ENCODE measurements at places on chromosomes 3 and 15. TPM values are rescaled to one million over a fixed set of nuclear protein-coding genes. Genes with fewer than 3 reads are reported as not detected.

- no peak for DNase-seq
Observed at GRCh38 chr3:110623571-110623970, 448.0 kb upstream of the NECTIN3 start.

DNA sequence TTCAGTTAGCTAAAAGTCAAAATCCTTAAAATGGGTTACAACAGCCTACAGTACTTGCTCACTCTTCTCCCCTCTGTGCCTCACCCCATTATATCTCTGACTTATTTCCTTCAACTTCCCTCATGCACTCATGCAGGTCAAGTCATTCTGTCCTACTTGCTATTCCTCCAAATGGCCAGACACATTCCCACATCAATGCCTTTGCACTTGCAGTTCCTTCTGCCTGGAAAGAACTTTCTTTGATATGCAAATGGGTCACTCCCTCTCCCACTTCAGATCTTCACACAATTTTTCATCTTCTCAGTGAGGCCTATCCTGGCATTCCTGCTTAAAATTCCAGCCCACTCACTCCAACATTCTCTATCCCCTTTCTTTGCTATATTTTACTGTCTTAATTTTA lies 547.2 kb upstream of the TGFBR2 start:
- DNase-seq = no peak

DNA sequence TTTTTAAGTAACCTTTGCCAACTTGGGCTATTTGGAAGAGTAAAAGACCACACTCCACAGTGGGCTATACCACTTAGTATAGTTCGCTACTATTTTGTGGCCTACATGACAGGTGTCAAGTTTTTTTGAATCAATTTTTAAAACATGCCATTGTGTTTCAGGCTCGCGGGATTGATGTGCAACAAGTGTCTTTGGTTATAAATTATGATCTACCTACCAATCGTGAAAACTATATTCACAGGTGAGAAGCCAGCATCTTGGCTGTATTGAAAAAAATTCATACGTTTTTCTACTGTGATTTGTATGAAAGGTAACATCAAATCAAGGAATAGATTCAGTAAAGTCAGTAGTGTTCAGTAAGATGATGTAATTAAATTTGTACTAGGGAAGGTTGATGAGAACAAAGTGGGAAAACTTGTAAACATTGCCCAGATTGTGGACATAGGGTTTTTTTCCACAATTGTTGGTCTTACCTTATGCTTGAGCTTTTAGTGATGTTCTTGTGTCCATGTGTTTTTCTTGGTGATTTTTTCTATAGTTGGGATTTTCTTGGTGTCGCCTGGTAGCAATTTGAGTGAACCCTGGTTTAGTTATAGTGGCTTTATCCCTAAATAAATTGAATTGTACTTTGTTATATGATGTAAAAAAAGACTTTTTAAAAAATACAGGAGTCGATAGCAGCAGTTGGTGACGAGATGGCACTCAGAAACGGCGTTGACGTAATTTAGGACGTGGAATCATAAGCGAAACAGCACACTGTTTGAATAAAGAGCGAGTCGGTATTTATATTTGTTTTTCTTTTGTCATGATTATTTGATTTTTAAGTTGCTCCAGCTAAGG lies 4.5 kb downstream of the EIF4A2 start:
- no peak for DNase-seq

The SLC41A3 gene
- 63.6 TPM for total RNA-seq

GRCh38 chr15:77076323-77076915 lies 5.5 kb upstream of the TSPAN3 start:
- DNase-seq = no peak

The POTEB gene
- total RNA-seq = not detected

DNA sequence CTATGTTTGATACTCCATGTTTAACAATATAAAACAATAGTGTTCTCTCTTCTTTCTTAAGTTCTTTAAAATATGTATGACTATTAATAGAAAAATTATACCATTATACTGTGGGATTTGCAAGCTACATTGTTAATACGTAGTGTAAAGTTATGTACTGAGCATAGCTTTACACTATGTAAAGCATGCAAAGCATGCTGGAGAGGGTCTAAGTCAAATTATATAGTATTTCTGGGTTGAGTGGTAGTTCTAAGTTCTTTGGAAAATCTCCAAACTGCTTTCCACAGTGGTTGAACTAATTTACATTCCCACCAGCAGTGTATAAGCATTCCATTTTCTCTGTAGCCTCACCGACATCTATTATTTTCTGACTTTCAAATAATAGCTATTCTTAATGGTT lies 253.0 kb downstream of the RAP2B start:
- DNase-seq = no peak

DNA sequence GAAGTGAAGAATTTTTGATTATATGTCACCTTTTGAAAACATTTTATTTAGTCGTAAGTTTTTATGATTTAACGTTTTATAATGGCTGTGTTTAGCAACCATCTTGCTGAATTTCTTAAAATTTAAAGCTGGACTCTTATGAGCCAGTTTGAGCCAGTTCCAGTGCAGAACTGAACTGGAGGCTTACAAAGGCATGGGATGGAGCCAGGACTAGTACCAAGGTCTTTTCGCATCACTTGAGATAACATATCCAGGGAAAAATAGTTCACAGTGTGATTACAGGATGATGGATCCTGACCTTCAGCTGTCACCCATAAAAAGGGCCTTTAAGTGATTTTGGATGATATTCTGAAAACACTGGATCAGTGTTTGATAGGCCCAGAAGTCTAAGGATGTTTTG lies 51.0 kb downstream of the USP13 start:
- DNase-seq = no peak

The DLEC1 gene
- total RNA-seq = 1.2 TPM

The NUTM1 gene
- total RNA-seq = not detected

- no peak for DNase-seq
Observed at GRCh38 chr15:78243491-78243941, 9.2 kb upstream of the ACSBG1 start.

DNA sequence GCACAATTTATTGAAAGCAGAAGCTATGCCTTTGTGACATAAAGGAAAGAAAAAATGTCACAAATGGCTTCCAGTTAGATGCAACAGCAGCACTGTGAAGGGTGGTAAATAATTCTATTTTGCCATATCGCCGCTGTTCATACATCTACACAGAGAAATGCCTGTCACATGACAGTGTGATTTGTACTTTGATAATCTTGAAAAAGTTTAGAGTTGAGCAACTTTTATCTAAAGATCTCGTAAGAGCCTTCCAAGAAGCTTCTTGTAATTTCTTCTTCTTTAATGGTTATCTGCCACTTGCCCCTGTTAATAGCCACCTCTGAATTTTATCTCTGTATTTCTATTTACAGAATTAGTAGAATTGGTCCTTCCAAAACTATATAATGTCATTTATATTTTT lies 192.3 kb downstream of the ATP8B4 start:
- no peak for DNase-seq

The CLDN1 gene
- 11.4 TPM for total RNA-seq

DNA sequence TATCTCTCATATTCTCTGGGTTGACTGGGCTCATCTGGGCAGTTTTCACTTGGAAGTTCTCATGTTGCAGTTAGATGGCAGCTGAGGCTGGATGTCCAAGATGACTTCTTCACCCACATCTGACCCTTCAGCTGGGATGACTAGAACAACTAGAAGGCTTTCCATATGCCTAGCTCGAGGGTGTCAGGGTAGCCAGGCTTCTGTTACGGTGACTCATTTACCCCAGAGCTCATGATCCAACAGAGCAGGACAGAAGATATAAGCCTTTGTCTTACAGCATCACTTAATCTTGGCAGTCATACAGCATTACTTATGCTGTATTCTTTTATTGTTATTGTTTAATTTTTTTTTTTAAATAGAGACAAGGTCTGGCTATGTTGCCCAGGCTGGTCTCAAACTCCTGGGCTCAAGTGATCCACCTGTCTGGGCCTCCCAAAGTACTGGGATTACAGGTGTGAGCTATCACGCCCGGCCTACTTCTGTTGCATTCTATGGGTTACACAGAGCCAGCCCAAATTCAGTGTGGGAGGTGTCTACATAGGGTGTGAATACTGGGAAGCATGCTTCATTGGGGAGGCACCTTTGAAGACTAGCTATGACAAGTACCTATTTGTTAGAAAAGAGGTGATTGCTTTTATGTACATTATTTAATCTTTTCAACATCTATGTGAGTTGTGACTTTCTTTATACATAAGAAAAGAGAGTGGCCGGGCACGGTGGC lies 10.7 kb downstream of the HMCES start:
- no peak for DNase-seq

The CYP1A2 gene
- total RNA-seq = not detected

The NR2E3 gene
- 0.72 TPM for total RNA-seq

The GCHFR gene
- total RNA-seq = 18.2 TPM

The BFSP2 gene
- not detected for total RNA-seq

DNA sequence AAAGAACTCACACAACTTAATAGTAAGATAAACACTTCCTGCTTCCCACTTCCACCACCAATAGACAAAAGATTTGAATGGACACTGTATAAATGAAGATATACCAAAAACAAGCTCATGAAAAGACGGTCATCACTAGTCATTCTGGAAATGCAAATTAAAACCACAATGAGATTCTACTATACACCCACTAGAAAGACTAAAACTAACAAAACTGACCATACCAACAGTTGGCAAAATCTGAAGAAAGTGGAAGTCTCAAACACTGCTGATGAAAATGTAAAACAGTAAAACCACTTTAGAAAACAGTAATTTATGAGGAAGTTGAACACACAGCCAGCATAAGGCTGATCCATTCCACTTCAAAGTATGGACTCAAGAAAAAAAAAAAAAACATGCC lies 35.6 kb upstream of the CD96 start:
- DNase-seq = no peak

DNA sequence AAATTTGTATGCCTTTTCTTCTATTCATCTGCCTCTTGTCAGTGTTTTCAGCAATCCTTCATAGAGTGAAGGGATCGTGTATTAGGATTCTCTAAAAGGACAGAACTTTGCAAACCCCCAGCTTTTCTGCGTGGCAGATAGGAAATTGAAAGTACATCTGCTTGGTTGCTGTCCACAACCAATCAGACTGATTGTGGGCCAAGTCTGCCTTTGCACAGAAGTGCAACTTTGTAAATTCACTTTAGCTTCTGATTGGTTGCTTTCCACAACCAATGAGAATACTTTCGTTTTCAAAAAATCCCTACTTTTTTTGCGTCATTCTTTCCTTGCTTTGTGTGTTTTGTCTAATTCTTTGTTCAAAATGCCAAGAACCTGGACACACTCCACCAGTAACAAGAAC lies 847.4 kb downstream of the FHIT start:
- DNase-seq = no peak

DNA sequence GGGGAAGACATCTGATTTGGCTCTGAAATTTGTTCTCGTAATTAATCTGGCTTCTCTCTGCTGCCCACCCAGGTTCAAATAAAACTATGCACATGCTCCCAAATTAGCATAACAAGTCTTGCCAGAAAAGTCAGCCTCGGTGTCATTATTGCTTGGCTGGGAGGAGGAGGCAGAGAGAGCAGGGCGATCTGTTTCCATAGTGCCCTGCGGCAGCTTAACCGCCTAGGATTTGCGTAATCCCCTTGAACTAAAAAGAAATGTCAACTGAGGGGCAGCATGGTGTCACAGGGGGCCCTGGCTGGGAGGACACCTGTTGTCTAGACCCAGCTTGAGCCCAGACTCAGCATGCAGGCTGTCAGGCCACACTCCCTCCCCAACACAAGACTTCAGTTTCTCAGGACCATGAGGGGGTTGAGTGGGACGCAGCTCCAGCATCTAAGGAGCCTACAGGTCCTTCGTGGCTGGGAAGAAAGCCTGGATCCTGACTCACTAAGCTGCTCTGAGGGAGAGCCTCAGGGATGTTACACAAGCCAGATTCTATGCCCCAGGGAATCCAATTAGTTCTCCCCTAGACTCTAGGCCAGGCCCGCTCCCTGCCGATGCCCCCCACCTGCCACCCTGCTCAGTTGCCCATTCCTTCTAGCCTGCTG lies 17.3 kb downstream of the MRPS11 start:
- no peak for DNase-seq

DNA sequence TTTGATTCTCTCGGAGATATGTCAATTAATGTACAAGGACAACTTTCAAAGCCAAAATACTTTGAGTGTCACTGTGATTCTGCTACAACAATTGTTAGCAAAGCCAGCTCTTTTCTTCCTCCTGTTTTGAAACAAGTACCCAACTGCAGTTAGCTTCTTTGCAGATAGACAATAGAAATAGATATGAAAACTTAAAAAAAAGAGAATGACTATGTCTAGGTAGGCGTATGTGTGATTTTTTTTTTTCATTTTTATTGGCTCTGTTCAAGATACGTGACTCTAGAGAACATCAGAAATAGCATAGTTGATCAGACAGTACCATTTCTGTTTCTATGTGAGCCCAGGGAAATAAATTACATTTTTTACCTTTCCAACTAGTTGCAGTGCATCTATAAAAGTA lies 142.9 kb upstream of the CNTN4 start:
- no peak for DNase-seq

The TLR9 gene
- not detected for total RNA-seq

DNA sequence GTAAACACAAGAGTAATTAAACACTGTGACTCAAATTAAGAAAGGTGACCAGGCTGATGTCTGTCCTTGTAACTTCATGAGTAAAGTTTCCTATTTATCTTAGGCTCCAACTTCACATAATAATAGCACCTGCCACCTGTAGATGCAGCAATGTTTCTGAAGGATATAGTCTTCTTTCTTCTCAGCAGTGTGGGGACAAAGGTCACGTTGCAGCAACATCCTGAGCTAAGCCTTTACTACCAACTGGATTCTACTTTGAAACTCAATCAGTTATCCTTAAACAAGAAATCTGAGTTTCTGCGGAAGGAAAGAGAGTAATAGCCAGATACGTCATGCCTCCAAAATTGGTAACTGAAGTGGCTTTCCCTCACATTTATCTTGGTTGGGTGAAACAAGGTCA lies 253.1 kb downstream of the RBMS3 start:
- no peak for DNase-seq

DNA sequence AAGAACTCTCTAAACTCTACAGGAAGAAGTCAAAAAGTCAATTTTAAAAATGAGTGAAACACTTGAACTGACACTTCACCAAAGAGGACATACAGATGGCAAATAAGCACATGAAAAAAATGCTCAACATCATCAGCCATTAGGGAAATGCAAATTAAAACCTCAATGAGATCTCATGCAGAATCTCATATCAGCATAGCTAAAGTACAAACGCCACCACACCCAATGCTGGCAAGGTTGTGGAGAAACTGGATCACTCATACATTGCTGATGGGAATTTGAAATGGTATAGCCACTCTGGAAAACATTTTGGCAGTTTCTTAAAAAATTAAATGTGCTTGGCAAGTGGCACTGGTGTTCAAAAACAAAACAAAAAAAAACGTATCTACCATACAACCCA lies 34.2 kb downstream of the MEGF11 start:
- DNase-seq = no peak

The SLC25A26 gene
- total RNA-seq = 23.4 TPM

The FOXB1 gene
- total RNA-seq = 2.1 TPM

DNA sequence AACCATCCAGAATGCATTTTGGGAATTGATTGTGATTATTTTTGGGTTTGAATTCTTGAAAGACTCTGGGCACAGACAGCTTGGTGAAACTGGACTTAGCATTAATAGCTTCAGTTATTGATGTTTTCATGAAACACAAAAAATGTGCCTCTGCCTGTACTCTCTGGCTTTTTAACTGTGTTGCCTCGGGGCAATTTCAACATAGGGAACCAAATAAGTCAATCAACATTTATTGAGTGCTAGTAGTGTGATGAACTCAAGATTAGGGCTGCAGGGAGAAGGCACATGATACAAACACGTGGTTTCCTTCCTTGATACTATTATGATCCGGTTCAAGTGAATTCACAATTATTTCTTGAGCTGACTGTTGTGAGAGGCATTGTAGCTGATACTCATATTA lies 50.8 kb downstream of the UNC13C start:
- no peak for DNase-seq
